Endothelial cell of umbilical vein (primary cell): ENCODE measurements at places on chromosomes 16 and 17. TPM values are rescaled to one million over a fixed set of nuclear protein-coding genes. Genes with fewer than 3 reads are reported as not detected.

Gene IL32
- polyA plus RNA-seq, result 336 and 493 TPM in 2 replicates

Gene CCL22
- not detected in 2 replicates for polyA plus RNA-seq

DNA sequence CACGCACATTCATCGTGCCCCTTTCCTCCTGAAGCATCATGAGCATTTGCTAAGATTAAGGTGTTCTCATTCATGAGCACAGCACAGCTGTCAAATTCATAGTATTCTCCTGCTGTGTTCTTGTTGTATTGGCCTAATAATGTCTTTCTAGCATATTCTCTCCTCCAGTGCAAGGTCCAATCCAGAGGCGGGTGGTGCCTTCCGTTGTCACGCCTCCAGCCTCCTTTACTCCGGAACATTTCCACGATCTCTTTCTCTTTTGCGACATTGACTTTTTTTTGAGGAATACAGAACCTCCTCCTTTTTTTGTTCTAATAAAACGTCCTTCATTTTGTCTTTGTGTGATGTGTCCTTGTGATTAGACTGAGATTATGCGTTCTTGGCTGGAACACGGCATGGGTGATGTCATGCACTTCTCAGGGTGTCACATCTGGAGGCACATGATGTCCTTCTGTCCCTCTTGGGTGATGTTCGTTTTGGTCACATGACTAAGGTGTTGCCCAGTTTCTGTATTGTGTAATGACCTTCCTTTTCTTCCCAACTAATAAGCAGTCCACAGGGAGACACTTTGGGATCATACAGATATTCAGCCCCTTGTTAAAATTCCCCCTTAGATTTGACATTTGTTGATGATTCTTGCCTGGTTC lies 66.3 kb downstream of the CLEC16A start:
- DNase-seq, result no peak

GRCh38 chr17:4090898-4091297 lies 51.9 kb downstream of the ZZEF1 start:
- DNase-seq, result no peak

DNA sequence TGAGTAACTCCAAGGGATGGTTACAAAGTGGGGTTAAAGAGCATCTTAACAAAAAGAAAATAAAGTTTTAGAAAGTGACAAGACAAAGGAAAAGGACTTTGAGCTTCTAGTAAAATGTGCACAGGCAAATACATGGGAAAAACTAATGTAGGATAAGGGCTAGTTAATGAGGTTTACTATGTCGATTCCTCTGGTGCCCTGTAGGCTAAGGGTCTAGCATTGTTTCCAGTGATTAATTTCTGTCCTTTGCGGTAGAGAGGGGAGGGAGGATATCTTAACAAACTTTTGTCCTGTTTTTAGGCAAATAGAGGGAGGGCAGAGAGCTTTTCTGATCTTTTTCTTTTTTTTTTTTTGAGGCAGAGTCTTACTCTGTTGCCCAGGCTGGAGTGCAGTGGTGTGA lies 96.6 kb upstream of the SIAH1 start:
- no peak for DNase-seq

DNA sequence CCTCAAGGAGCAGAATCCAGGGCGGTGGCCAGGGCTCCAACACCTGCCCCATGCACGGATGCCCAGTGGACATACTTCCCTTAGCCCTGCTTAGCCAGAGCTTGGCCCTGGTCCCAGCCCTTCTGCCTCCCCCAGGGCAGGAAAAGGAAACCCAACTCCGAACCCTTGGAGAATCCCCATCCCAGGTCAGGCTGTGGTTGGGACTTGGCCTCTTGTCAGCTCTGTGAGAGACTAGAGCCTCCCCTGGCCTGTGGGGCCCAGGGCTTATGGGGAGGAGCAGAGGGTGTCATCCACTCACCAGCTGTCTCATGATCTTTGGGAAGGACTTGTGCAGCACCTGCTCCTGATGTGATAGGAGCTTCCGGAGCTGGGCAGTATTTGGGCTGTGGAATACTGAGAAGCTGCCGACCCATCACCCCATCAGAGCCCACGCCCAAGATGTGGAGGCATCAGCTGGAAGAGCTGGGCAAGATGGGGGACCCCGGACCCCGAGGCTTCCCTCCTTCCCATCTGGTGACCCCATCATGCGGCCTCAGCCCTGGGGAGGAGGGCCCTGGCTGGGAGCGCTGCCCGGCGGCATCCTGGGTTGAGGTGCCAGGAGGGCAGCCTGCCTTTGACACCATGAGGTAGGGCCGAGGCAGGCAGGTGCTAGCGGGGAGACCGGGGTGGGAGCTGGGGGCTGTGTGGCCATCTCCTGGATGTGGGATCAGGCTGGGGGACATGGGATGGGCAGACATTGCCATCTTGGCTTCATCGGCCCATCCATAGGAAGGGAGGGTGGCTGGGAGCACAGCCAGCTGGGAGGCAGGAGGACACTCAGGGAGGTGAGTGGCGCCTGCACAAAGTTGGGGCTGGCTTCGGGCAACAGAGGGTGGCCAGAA lies 45.1 kb downstream of the TNFRSF13B start:
- DNase-seq, result no peak

DNA sequence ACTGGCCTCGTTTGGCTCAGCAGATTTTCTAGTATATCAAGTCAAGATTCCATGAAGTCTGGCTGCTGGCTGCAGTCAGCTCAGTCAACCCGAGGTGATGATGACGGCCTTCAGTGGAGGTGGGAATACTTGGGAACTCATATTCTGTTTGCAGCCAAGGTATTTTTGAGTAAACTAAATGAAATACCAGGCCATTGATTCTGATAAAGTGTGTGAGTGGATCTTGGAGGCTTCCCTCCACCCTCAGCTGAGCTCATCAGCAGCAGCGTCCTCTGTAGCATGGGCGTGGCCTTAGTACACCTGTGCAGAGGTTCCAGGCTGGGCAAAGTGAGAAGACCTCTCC lies 22.0 kb upstream of the TACO1 start:
- no peak for DNase-seq
